ENCODE measurements at places on chromosomes 1 and 21.

GRCh38 chr1:174815474-174815908 lies 184.3 kb upstream of the CACYBP start:
- no peak for DNase-seq

- no peak for DNase-seq
These were observed 22.9 kb downstream of the RGL1 start for GRCh38 chr1:183827801-183828200.

GRCh38 chr1:20988943-20989342 lies 187.8 kb downstream of the EIF4G3 start:
- no peak for DNase-seq

DNA sequence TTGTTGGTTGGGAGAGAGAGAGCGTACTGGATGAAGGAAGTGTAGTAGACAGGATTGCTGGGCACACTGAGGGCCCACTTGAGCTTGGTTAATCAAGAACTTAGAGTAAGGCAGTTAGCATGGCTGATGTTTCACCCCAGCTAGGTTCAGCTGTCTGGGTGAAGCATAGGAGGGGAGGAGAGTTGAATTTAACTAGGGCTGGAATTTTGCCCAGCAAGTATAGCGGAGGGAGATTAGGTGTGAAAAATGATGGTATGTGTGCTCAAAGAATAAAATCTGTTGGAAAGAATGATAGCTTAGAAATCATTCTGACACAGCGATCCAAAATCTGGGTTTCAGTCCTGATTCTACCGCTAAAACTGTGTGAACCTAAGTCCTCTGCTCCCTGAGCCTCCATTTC lies 461.5 kb upstream of the PROX1 start:
- DNase-seq: no peak

- DNase-seq: no peak
These were observed 3.3 kb upstream of the FMOD start for GRCh38 chr1:203354246-203354645.

GRCh38 chr21:18759267-18759666 lies 355.7 kb upstream of the TMPRSS15 start:
- no peak for DNase-seq

DNA sequence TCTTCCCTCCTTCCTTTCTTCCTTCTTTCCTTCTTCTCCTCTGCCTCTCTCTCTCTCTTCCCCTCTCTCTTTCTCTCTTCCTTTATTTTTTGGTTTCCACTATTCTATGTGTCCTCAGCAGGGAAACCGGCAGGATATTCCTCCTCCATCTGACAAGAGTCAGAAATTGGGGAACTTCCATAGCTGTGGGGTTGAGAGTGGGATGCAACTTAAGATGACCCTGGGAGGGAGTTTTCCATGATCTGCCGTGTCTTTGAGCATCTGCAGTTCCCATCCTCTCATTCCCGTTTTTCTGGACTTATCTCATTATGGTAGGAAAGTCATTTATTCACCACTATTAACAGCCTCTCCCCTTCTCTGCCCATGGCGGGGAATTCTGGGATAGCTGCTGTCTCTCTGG lies 98.6 kb downstream of the NMNAT2 start:
- DNase-seq: no peak

GRCh38 chr1:3243304-3243703 lies 174.3 kb downstream of the PRDM16 start:
- no peak for DNase-seq

GRCh38 chr1:70364439-70364838 lies 9.9 kb upstream of the ANKRD13C start:
- DNase-seq: no peak

DNA sequence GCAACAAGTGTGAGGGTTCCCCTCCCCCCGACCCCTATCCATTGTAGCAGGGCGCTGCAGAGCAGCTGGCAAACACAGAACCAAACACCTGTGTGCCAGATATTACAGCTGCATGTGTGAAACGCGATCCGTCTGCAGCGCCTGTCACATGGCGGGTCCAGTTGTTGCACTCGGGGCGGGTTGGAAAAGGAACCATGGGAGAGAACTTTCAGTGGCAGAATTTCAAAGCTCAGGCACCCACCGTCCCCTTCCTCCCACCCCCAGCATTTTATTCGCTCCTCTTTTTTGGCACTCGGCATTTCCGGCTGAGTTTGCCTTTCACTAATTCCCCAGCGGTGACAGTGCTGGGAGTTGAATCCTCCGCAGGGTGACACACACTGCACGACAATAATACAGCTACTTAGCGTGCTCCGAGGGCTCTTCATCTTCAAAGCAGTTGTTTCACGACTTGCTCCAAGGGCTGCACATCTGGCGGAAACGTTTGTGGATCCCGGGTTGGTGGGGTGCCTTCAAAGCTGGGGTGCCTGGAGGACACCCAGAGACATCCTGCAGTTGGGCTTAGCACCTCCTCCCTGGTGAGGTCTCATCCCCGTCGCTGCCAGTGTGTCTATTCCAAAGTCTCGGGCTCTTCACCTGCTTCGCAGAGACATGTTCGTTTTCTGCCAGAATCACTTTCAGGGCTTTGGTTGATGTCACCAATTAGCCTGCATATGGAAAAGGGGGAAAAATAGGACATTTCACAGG lies 180.7 kb downstream of the ZBTB18 start:
- no peak for DNase-seq

- DNase-seq: no peak
These were observed 642 bp downstream of the RSRP1 start for GRCh38 chr1:25246600-25247023.

DNA sequence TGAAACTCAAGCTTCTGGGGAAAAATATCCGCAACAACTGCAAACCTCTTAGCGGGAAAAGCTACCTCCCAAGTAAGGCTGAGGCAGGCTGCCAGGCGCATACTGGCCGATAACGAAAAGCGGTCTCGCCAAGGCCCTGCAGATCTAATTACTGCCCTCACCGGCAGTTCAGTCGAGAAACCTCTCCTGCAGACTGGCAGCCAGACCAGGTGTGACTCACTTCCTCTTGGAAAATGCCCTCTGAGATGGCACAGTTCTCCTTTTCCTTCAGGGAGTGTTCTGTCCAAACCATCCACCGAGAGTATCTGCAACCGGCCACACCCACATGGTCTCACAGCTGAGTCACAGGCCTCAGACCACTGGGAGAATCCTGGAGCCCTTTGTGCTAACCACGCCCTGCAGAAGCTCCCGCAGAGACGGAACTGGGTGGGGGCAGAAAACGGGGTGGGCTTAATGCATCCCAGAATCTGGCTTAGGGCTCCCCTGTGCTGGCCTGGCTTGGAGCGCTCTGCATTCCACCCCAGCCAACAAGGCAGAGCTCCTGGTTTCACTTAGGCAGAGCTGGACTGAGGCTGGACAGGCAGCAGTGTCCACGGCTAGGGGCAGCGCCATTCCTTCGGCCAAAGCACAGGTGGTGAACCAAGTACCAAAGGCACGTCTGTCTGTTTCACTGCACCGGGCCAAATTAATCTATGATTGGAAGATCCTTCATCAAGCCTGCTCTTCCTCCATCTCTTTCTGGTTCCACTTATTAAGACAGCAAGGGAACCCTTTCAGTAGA lies 1.2 kb downstream of the S100A10 start:
- DNase-seq: peak; percentile 83

DNA sequence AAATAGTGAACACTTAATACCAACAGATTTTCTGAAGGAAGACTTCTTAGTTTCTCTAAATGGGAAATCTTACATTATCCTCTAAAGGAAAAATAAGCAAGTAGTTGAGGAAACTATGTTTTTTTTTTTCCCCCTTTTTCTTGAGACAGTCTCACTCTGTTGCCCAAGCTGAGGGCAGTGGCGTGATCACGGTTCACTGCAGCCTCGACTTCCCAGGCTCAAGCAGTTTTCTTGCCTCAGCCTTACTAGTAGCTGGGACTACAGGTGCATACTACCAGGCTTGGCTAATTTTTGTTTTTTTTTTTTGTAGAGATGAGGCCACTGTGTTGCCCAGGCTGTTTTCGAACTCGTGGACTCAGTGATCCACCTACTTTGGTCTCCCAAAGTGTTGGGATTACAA lies 3.9 kb downstream of the MTR start:
- no peak for DNase-seq

- DNase-seq: no peak
These were observed 21.2 kb upstream of the ADAR start for GRCh38 chr1:154629061-154629674.

Data from SK-MEL-5 (cell line).